NCI-H146 (cell line): ENCODE measurements at places on chromosomes 7 and 10.

DNA sequence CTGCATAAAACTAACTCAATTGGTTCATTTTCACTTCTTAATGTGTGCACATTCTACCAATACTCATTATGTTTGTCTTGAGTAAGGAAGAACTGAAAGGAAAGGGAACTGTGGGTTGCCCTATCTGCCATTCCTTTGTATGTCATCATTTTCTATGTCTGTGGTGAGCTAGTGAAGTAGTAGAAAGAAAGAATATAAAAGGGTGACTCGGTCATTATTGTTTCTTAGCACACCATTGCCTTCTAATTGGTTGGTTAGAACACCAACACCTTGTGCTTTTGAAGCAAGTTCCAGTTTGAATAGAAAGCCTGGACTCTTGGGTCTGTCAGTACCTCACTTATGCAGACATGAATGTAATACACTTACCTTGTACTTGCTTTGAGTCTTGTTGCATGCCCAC is 64.3 kb upstream of the MDFIC start:
- no peak for DNase-seq

- no peak for DNase-seq
These were observed 229.1 kb downstream of the ELFN1 start for GRCh38 chr7:1899196-1899595.

DNA sequence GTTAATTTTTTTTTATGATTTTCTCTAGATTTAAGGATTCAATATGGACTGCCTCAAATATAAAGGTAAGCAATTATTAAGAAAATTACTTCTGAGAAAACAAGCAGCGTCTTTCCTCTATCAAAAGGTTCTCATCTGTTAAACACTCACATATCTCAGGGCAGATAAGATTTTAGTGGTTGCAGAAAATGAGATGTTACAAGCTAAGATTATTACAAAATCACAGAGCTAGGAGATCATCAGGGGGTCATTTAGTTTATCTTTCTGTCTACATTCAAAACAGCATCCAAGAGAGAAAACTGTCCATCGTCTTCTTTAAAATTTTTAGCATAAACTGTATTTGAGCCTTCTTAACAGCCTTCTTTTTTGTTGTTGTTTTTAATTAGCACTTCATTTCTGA is 29.1 kb upstream of the RHOBTB1 start:
- no peak for DNase-seq

GRCh38 chr7:68438016-68438415 is 1160.3 kb upstream of the AUTS2 start:
- peak; percentile 66 for DNase-seq

DNA sequence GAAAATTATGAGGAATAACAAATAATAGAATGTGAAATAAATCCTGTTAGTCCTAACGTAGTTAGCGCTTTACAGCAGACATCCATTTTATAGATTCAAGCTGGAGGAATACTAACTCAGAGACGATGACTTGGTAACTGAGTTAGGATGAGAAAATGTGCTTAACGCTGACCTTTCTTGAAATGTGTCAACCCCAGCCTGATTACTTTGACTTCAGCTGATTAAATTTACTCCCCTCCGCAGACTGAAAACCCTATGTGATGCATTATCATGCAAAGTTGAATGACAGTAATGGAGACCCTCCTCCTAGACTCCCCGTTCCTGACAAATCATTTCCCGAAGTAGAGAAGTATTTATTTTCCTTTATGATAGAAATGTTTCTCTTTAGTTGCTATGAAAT is 54.5 kb downstream of the WDFY4 start:
- no peak for DNase-seq

GRCh38 chr10:124150189-124150806 is 56.9 kb upstream of the CHST15 start:
- no peak for DNase-seq
